ENCODE measurements at places on chromosomes 1 and 21. TPM values are rescaled to one million over a fixed set of nuclear protein-coding genes. Genes with fewer than 3 reads are reported as not detected.

- H3K4me3 ChIP-seq, result peak overlapping the region; percentile 45
- DNase-seq, result peak; percentile 91
- H3K27me3 ChIP-seq, result no peaks in the 10 kb centered on the region
- peaks cover 2% of the 10 kb centered on the region for H3K36me3 ChIP-seq
- H3K4me1 ChIP-seq, result peaks cover 29% of the 10 kb centered on the region
Measured at GRCh38 chr1:203306089-203306964, 1.0 kb downstream of the BTG2 start.

DNA sequence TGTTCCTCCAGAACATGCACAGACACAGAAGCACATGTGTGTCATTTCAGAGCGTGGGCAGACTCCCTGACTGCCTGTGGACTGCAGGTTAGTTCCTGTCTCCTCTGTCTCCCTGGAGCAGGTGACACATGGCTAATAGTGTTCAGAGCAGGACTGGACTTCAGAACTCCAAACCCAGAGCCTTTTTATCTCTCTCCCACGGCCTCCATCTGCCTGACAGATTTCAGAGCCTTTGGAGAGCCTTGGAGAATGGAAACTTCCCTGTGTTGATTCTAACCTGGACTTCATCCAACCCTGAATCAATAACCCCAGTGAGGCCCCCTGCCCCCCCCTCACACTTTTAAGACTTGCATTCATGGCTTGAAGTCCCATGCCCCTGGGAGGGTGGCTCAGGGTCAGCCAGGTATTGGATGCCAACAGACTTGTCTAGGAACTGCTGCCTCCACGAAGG is 44.4 kb downstream of the C1orf198 start:
- H3K4me3 ChIP-seq, result no peak overlapping the region
- DNase-seq, result no peak
- H3K36me3 ChIP-seq, result no peaks in the 10 kb centered on the region
- H3K4me1 ChIP-seq, result peaks cover 6% of the 10 kb centered on the region
- H3K27me3 ChIP-seq, result no peaks in the 10 kb centered on the region

The FAM76A gene
- 12.6 TPM for total RNA-seq

- H3K27me3 ChIP-seq, result no peaks in the 10 kb centered on the region
- H3K4me1 ChIP-seq, result peaks cover 1% of the 10 kb centered on the region
- no peaks in the 10 kb centered on the region for H3K36me3 ChIP-seq
- peak; percentile 85 for DNase-seq
- no peak overlapping the region for H3K27ac ChIP-seq
- H3K4me3 ChIP-seq, result no peak overlapping the region
Measured at GRCh38 chr1:241627453-241628259, 12.5 kb downstream of the CHML start.

DNA sequence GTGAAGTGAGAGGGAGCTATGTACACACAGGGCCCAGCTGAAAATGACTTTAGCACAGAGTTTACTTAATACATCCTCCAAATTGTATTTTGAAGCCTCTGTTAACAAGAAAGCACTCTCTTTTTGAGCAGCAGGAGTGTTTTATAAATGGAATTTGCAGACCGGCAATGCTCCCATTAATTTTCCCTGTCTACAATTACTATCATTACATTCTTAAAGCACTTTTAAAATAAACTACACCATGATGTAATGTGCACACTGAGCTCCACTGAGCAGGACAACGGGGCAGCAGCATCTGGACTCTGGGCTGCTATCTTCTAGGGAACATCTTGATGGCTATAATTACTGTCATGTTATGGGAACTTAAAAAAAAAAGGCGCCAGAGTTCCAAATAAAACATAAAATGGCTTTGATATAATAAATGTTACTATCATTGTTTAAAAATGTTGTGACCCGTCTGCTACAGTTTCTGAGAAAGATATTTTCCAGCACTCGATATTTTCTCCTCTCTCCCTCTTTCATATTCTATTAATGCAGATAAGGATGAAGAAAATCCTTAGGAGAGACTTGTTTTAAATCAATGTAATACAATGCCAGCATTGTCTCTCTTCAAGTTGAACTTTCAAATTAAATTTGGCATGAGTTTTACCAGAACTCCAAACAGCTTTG is 150.9 kb downstream of the HLX start:
- H3K27me3 ChIP-seq, result peaks cover 30% of the 10 kb centered on the region
- no peaks in the 10 kb centered on the region for H3K36me3 ChIP-seq
- H3K27ac ChIP-seq, result no peak overlapping the region

The THEM5 gene
- total RNA-seq, result not detected

DNA sequence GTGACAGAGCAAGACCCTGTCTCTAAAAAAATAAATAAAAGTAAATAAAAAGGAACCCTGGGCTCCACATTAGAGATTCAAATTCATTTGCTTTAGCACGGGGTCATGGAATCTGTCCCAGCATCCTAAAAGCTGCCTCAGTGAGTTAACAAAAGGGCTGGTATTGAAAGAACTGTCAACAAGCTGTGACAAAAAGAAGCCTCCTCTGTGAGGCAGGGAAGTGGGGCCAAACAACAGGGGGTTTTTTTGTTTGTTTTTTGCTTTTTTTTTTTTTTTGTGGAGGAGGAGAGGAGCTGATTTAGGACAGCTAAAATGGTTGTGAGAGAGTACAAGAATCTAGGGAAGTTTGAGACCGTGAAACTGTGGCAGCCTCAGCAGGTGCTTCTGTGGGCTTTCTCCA is 115.7 kb downstream of the LIPI start:
- no peaks in the 10 kb centered on the region for H3K27me3 ChIP-seq
- DNase-seq, result no peak
- no peaks in the 10 kb centered on the region for H3K4me1 ChIP-seq
- no peak overlapping the region for H3K4me3 ChIP-seq
- peaks cover 2% of the 10 kb centered on the region for H3K36me3 ChIP-seq
- no peak overlapping the region for H3K27ac ChIP-seq

GRCh38 chr1:151372058-151372934 is at the start of gene SELENBP1:
SELENBP1 (minus strand) TSS chr1:151372705; CDS start chr1:151372641, 64 bp downstream.
- peak within 1 kb of the TSS; percentile 68 for H3K27ac ChIP-seq
- H3K27me3 ChIP-seq, result no peaks in the 10 kb centered on the region
- H3K36me3 ChIP-seq, result no peaks in the 10 kb centered on the region
- peak within 1 kb of the TSS; percentile 38 for H3K4me3 ChIP-seq
- peaks cover 19% of the 10 kb centered on the region for H3K4me1 ChIP-seq
- DNase-seq, result peak; percentile 92

The SLC2A5 gene
- total RNA-seq, result 0.04 TPM

The AK4 gene
- total RNA-seq, result 144 TPM

GRCh38 chr1:155051342-155051776 is 243 bp downstream of the ADAM15 start:
- peak overlapping the region; percentile 66 for H3K4me3 ChIP-seq
- no peaks in the 10 kb centered on the region for H3K36me3 ChIP-seq
- peaks cover 11% of the 10 kb centered on the region for H3K4me1 ChIP-seq
- H3K27ac ChIP-seq, result no peak overlapping the region

DNA sequence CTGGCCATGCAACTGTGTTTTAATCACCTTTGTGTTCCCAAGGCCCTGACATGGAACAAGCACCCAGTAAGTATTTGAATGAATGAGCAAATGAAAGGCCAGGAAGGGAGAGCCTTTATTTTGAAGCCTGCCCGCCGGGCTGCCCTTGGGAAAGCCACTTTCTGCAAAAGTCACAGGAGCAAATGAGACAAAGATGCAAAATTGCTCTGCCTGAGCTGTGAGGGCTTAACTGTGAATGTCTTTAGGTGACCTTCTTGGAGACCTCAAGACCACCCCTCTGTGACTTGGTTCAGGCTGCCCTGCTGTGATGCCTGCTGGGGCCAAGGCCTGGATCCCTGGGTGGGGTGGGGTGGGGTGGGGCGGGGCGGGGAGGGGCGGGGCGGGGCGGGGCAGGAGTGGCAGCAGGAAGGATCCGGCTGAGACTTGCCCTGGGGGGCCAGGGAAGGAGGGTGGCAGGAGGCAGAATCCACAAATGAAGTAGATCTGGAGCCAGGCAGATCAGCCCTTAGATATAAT is 54.0 kb downstream of the RUNX3 start:
- no peaks in the 10 kb centered on the region for H3K27me3 ChIP-seq
- H3K27ac ChIP-seq, result no peak overlapping the region
- H3K36me3 ChIP-seq, result no peaks in the 10 kb centered on the region
- H3K4me1 ChIP-seq, result no peaks in the 10 kb centered on the region
- no peak overlapping the region for H3K4me3 ChIP-seq

DNA sequence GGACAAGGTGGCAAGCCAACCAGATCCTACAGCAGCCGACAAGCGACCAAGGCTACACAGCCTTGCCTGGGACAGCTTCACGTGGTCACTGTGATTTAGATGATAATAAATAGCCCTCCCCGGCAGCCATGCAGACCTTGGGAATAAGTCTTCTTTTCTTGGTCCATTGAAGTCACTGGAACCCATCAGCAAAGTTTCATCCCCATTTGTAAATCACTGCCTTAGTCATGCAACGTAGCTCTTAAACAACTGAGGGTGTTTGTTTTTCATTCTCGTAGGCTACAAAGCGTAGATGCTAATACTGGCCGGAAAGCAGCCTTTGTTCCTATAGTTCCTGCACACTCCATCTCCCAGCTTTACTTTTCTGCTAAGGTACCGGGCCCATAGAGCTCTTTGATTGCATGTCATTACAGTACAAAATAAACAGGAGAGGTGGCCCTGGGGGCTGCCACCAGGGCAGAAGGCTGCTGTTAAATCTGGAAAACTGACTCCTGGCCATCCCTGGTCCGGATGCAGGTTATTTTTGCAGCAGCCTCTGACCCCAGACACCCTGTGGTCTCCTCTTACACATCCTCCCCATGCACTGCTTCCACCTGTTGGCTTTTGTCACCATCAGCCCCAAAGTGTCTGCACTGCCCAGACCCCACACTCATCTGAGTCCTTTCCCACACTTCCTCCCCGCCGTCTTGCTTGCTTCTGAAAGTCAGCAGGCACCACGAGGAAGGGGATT is 105.5 kb downstream of the TOMM20 start:
- no peak for DNase-seq
- peaks cover 20% of the 10 kb centered on the region for H3K4me1 ChIP-seq
- no peaks in the 10 kb centered on the region for H3K27me3 ChIP-seq
- no peaks in the 10 kb centered on the region for H3K36me3 ChIP-seq
- no peak overlapping the region for H3K4me3 ChIP-seq
- peak overlapping the region; percentile 35 for H3K27ac ChIP-seq

The WNT4 gene
- 0.04 TPM for total RNA-seq

The CYP4B1 gene
- not detected for total RNA-seq

- H3K4me1 ChIP-seq, result no peaks in the 10 kb centered on the region
- no peak for DNase-seq
- H3K27me3 ChIP-seq, result no peaks in the 10 kb centered on the region
- no peaks in the 10 kb centered on the region for H3K36me3 ChIP-seq
- no peak overlapping the region for H3K4me3 ChIP-seq
Measured at GRCh38 chr1:94981575-94981973, 54.7 kb upstream of the CNN3 start.

DNA sequence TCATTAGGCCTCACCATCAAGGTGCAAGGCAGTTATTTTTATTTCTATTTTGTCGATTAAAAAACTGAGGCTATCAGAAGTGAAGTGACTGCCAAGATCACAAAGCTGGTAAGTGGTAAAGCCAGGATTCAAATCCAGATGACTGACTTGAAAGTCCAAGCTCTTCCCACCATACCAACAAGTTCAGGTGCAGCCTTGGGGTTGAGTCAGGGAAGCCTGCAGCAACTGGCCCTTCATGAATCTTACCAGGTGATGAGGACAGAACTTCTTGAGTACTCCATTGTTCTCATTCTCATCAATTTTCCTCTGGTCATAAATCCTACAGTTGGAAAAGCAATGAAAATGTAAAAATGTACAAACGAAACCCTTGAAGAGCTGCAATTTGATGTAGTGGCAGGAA is 20.2 kb downstream of the PEA15 start:
- H3K4me3 ChIP-seq, result no peak overlapping the region
- DNase-seq, result no peak
- H3K27me3 ChIP-seq, result no peaks in the 10 kb centered on the region
- peaks cover 77% of the 10 kb centered on the region for H3K36me3 ChIP-seq
- H3K27ac ChIP-seq, result no peak overlapping the region

- no peak overlapping the region for H3K4me3 ChIP-seq
- H3K27ac ChIP-seq, result no peak overlapping the region
- H3K27me3 ChIP-seq, result no peaks in the 10 kb centered on the region
- DNase-seq, result no peak
- H3K36me3 ChIP-seq, result no peaks in the 10 kb centered on the region
Measured at GRCh38 chr1:110976089-110976488, 12.4 kb upstream of the LRIF1 start.

The CACYBP gene
- 143 TPM for total RNA-seq

DNA sequence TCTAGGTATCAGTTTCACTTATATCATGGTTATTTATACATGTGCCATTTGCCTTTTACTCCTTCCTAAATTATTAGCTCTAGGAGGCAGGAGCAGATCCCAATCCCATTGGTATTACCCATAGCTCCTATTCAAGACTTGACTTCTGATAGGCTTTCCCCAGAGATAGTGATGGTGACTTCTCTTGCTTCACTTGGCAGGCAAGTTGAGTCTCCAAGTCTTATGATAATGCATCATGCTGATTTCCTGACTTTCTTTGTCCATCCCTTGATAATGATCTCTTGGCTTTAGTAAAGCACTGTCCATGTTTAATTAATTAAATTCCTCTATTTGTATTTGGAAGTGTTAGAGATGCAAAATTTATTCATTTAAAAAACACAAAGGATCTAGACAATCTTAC is 253.5 kb upstream of the ADAMTS5 start:
- no peak for DNase-seq
- H3K4me1 ChIP-seq, result no peaks in the 10 kb centered on the region

- no peak overlapping the region for H3K4me3 ChIP-seq
- no peak overlapping the region for H3K27ac ChIP-seq
- H3K36me3 ChIP-seq, result no peaks in the 10 kb centered on the region
- no peaks in the 10 kb centered on the region for H3K27me3 ChIP-seq
Measured at GRCh38 chr1:193458628-193459027, 272.2 kb upstream of the B3GALT2 start.

DNA sequence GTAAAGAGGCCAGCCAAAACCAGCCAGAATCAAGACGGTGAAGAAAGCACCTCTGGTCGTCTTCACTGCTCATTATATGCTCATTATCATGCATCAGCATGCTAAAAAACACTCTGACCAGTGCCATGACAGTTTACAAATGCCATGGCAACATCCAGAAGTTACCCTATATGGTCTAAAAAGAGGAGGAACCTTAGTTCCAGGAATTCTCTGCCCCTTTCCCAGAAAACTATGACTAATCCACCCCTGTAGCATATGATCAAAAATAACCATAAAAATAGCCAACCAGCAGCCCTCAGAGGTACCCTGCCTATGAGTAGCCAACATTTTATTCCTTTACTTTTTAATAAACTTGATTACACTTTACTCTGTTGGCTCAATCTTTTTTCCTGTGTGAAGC is 34.2 kb upstream of the PBX1 start:
- no peaks in the 10 kb centered on the region for H3K4me1 ChIP-seq
- H3K27ac ChIP-seq, result no peak overlapping the region
- no peak for DNase-seq
- H3K4me3 ChIP-seq, result no peak overlapping the region
- no peaks in the 10 kb centered on the region for H3K27me3 ChIP-seq

DNA sequence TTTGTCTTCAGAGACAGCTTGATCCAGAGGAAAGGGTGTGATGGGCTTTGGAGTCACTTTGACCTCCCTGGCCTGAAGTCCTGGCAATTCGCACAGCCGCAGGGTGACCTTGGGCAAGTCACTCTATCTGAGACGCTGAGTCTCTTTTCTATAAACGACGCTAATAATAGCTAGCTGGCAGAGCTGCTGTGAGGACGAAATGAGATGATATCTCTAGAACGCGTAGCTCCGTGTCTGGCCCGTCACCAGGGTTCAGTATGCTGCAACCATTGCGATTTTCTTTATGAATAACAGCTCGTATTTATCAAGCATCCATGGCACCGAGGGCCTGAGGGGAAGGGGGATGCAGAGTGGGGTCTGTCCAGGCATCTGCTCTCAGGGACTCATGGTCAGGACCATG is 58.7 kb downstream of the IGSF21 start:
- no peaks in the 10 kb centered on the region for H3K27me3 ChIP-seq
- H3K4me3 ChIP-seq, result no peak overlapping the region
- DNase-seq, result no peak
- H3K36me3 ChIP-seq, result no peaks in the 10 kb centered on the region
- H3K4me1 ChIP-seq, result no peaks in the 10 kb centered on the region

- no peak overlapping the region for H3K4me3 ChIP-seq
- H3K36me3 ChIP-seq, result no peaks in the 10 kb centered on the region
- peak; percentile 3 for DNase-seq
Measured at GRCh38 chr1:84571150-84571535, 3.1 kb downstream of the CTBS start.

Data from cardiac muscle cell (in vitro differentiated cells and primary cell).